ENCODE measurements at places on chromosomes 1 and 21.

- DNase-seq: no peak
Measured at GRCh38 chr1:89673251-89673650, 40.3 kb downstream of the LRRC8C start.

DNA sequence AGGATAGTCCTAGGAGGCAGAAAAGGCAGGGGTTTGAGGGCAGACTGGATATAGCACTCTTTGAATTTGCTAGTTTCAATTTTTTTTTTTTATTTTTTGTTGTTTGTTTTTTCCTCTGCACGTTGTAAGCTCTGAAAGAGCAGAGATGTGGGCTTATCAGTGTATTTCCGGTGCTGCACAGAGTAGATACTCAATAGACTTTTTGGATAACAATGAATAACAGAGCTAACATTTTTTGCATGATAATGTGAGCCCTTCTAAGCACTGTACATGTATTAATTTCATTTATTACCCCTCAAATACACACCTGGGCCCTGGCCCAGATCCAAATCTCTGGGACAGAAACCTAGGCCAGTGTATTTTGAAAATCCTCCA, 17.1 kb upstream of the PARP1 start:
- no peak for DNase-seq

- DNase-seq: no peak
Measured at GRCh38 chr1:198295971-198296370, 139.2 kb downstream of the NEK7 start.

DNA sequence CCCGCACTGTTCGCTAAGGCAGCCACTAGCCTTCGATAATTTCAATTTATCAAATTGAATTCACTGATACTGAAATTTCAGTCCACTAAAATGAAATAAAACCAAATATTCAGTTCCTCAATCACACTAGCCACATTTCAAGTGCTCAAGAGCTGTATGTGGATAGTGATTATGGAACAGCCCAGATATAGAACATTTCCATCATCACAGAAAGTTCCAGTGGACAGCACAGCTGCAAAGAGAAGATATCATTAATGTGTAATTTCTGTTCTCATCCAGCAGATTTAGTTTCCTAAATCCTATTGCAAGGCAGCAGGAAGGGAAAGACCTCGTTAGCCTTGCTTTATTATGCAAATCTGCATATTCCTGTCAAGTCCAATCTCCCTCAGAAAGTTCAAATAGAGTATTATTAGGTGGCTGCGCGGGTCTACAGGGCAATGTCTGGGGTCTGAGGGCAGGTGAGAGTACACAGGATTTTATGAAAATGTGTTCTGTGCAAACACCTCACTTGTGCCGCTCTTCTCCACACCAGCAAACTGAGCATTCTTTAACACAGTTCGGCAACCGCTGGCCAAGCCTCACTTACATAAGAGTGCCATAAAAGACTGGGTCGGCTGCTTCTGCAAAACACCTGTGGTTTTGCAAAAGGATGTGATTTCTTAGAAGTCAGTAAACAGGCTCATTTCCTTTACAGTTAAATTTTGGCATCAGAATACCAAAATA, 22.4 kb downstream of the CAPZB start:
- DNase-seq: no peak

- DNase-seq: no peak
Measured at GRCh38 chr1:165738794-165739193, 29.9 kb downstream of the TMCO1 start.

DNA sequence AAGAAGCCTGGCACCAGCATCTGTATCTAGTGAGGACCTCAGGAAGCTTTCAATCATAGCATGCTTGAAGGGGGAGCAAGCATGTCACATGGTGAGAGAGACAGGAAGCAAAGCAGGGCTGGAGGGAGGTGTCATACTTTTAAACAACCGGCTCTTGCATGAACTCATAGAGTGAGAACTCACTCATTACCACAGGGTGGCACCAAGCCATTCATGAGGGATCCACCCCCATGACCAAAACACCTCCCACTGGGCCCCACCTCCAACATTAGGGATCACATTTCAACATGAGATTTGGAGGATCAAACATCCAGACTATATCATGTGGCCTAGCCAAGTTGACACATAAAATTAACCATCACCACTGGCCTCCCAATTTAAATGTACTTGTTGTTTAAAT, 125.1 kb upstream of the KCND3 start:
- no peak for DNase-seq

DNA sequence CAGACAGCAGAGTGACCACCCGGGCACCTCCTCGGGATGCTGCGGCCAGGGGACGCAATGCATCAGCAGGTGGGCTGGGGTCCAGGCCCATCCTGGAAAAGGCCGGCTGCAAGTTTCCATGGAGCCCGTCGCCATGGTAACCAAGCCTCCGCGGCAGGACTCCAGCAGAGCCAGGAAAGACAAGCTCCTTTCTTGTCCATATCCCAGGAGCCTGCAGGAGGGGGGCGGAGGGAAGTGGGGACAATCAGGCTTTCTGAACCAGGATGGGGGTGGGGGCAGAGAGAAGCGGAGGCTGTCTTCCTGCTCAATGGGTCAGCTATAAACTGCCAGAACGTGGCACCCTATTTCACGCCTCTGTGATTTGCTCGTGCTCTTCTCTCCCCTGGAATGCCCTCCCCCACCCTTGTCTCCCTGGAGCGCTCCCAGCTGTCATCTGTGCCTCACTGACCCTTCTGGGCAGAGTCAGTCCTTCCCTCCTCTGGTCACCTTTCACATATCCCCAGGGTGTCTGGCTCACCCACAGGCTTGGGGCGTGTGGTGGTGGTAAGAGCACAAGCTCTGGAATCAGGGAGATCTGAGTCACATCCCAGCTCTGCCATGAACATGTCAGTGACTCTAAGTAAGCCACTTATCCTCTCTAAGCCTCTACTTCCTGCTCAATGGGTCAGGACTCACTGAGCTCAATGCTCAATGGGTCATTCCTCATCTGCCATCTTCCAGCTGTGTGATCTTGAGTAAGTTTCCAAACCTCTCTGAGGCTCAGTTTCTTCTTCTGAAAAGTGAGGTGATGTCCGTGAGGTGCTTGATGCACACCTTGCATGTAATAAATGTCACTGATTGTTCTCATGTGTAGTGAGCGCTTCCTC, 58.9 kb upstream of the LAPTM5 start:
- DNase-seq: peak; percentile 82

DNA sequence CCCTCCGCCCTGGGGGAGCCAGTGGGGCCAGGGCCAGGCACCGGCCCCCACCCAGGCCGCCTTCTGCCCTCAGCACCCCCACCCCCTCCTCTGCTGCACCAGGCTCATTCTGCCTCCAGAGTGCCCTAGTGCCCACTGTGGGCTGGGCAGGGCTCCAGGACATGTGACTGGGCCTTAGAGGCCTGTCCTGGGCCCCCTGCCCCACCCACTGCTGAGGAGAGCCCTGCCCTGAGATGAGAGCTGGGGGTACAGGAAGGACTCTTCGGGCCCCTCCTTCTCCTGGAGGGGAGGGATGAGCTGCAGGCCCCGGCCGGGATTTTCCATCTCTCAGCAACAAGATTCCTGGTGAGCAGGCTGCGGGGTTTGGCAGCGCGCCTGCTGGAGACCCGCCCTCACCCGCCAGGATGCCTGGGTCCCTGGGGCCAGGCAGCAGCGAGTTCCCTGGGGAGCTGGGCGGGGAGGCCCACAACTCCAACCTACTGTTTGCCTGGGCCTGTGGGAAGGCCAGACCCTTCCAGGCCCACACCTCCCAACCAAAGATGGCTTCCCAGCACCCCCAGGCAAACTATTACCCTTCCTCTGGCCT, 14.0 kb downstream of the AHDC1 start:
- DNase-seq: peak; percentile 80

GRCh38 chr1:31576743-31577455, 584 bp downstream of the TINAGL1 start:
- no peak for DNase-seq

DNA sequence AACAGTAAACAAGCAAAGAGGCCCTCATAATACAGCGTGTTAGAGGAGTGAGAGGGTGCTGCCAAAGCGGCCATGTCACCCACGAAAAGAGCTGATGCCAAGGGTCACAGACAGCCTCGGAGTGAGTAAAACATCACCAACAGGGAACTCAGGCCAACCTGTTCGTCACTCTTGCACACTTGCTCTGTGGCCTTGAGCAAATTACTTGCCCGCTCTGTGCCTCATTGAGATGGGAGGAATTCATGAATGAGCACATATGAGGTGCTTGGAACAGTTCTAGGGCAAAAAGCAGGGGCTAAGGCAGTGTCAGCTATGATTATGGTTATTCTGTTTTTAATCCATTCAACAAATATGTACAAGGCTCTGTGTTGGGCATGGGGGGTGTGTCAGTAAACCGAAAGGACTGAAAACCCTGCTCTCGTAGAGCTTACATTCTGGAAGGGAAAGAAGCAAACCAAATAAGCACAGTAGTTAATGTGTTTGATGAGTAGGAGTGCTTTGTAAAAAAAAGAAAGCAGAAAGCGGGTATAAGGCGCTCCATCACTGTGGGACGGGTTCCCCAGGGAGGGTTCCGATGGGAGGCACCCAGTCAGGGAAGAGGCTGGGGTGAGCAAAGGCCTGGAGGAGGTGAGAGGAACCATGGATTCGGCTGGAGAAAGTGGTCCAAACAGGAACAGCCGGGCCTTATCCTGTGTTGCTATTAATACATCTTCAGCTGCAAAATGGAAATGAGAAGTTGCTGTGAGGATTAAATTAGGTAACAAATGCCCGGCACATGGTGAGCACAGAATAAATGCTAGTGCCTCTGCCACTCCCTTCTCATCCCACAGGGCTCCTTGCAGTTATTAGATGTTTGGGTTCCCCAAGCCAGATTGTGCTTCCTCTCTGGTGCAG, 39.5 kb upstream of the RD3 start:
- no peak for DNase-seq

DNA sequence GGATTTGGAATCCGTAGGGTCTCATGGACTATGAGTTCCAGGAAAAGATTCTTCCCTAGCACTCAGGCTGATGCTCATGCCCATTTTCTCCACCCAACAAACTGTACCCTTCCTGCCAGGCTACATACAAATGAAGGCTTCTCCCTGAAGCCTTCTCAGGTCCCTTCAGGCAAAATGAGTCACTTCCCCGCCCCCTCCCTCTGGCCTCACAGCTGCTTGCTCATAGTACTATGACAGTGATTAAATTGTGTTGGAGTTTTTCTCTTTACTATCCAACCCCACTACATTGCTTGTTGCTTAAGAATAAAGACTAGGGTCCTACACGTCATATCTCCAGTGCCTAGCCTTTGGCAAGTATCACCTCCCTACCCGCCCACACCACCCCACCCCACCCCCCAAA, 207.6 kb upstream of the NFIA start:
- peak; percentile 67 for DNase-seq

DNA sequence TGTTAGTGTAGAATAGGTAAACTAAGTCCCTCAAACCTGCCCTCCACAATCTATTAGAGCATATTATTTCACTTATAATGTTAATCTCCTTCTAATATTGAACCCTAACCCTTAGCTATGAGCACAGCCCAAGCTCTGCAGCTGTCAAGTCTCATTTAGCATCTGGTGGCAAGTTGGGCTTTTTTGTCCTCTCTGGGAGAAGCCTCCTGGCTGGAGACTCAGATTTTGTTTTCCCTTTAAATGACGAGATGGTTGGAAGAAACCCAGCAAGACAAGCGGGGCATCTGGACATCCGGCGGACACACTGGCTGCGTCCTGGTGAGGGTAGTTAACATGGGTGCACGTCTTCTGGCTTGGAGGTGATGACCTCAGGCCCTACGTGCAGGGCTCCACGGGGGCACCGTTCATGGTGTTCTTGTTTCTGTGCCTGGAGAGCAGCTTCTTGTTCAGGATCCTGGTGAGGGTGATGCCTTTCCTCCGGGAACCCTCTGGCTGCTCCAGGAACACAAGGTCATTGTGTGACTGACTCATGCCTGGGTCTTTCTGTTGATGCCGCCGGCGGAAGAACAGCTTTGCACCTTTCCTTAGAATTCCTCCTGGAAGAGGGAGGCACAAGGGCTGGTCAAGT, 9.7 kb upstream of the PRDM15 start:
- DNase-seq: no peak

DNA sequence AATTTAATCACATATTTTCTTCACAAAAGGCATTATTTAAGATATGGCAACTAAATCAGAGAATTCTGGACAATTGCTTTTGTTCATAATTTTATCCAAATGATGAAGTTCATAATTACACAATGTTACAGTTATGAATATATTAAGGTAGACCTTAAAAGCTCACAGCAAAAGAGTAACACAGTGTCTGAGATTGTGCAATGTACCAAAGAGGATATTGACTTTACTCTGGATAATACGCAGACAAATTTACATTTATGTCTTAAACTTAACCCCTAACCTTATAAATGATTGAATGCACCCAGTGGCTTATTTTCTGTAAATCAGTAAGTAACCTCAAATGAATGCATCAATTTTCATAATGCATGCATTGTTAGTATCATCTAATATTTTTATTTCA, 216.2 kb upstream of the SAMSN1 start:
- DNase-seq: no peak

DNA sequence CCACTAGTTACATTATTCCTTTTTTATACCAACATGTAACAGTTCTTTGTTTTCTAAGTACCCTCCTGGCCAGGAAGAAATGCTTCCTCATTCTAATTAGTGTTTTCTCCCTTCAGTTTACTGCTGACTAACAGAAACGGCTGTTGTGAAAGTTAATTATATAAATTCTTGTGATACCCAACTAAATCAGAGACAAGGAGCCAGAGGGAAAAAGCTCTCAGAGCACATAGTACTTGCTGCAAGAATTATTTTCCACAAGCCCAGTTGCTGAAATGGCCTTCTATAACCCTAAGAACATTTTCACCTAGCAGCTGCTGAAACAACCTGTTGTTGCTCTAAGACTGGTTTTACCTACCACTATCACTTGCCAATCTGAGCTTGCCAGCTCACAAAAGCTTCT, 82.4 kb downstream of the FAF1 start:
- no peak for DNase-seq

GRCh38 chr1:12400027-12400693, 170.3 kb downstream of the VPS13D start:
- no peak for DNase-seq

GRCh38 chr1:13762642-13763041, 62.7 kb downstream of the PRDM2 start:
- no peak for DNase-seq

DNA sequence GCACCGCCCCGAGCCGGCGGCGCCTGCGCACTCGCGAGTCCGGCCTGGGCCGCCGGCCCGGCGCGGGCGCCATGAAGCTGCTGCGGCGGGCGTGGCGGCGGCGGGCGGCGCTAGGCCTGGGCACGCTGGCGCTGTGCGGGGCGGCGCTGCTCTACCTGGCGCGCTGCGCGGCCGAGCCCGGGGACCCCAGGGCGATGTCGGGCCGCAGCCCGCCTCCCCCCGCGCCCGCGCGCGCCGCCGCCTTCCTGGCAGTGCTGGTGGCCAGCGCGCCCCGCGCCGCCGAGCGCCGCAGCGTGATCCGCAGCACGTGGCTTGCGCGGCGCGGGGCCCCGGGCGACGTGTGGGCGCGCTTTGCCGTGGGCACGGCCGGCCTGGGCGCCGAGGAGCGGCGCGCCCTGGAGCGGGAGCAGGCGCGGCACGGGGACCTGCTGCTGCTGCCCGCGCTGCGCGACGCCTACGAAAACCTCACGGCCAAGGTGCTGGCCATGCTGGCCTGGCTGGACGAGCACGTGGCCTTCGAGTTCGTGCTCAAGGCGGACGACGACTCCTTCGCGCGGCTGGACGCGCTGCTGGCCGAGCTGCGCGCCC, at the start of gene B3GALT6:
TSS of gene B3GALT6 (plus strand) at position 30 of the 588 bp plus-strand sequence. CDS start at position 72, 42 bp downstream.
- DNase-seq: no peak

Data from PC-9 (cell line).